ENCODE measurements at places on chromosomes 5 and 9.

DNA sequence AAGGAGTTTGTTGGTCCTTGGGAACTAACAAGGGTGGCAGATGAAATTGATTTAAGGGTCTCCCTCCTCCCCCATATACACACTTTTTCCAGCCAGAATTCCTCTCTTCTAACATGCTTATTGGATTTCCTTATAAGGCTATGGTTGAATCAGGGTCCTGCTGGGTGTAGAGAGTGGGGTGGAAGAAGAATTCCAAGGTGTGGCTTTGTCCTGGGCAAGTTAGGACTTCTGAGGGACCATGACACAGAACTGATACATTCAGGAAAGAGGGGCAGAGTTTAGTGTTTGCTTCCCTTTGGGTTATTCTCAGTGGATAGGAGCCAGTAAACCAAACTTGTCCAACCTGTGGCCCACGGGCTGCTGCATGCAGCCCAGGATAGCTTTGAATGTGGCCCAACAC lies 116.5 kb downstream of the SNX18 start:
- no peak for DNase-seq

- DNase-seq: peak; percentile 78
These were observed 425 bp downstream of the PTPA start for GRCh38 chr9:129111528-129112151.

- peak; percentile 50 for DNase-seq
These were observed 1.1 kb downstream of the ELOVL7 start for GRCh38 chr5:60842871-60843385.

GRCh38 chr9:124500796-124501611 lies 6.2 kb downstream of the NR5A1 start:
- DNase-seq: no peak

DNA sequence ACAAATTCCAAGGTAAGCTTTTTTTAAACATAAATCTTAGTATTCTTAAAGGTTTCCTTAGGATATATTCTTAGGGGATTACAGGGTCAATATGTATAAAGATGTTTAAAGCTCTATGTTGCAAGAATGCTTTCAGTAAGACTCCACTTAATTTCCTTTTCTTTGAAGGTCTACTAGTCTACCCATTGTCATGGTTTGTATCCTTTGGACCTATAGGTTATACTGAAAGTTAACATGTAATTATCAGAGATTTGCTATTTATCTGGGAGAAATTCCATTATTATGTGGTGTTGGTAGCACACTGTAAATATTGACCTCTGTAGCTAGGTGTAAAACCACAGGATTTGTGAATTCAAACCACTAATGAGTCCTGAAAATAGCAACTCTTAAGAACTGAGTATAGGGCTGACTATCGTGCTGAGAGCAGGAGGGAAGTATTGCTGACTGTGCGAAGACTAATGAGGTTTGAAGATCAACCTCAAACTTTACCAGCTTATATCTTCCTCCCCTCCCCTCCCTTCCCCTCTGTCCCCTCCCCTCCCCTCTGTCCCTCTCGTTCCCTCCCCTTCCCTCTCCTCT lies 85.6 kb downstream of the GADD45G start:
- no peak for DNase-seq

DNA sequence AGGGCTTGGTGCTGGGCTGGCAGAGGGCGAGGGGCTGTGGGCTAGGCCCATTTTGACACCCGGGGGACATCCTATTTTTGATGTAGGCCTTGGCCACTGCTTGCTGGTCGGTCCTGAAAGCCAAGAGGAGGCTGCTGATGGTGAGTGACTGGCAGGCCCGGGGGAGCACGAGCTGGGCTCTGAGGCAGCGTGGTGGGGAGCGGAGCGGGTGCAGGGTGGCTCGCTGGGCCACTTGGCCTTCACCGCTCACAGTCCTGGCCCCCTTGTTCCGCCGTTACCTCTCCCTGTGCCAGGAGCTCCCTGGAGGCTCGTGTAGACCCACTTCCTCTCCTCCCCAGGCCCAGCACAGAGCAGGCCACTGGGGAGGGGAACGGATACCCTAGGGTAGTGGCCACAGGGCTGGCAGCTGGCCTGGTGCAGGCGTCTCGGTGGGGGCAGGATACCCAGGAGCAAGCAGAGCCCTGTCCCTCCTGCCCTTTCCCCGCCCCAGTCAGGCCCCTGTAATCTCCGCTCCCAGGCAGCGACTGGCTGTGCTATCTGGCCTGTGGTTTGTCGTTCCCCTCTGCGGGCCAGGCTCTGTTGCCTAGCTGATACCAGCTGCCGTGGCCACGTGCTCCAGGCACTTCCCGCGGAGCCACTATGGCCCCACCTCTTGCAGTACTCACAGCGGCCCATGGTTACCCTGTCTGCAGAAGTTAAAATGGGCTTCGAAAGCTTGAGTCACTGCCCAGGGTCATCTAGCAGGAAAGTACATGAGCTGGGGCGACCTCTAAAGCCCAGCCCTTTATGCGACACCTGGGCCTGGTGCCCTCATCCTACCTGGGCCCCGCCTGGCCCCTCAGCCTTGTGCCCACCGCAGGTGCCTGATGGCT lies 11.7 kb upstream of the DOLPP1 start:
- peak; percentile 86 for DNase-seq

DNA sequence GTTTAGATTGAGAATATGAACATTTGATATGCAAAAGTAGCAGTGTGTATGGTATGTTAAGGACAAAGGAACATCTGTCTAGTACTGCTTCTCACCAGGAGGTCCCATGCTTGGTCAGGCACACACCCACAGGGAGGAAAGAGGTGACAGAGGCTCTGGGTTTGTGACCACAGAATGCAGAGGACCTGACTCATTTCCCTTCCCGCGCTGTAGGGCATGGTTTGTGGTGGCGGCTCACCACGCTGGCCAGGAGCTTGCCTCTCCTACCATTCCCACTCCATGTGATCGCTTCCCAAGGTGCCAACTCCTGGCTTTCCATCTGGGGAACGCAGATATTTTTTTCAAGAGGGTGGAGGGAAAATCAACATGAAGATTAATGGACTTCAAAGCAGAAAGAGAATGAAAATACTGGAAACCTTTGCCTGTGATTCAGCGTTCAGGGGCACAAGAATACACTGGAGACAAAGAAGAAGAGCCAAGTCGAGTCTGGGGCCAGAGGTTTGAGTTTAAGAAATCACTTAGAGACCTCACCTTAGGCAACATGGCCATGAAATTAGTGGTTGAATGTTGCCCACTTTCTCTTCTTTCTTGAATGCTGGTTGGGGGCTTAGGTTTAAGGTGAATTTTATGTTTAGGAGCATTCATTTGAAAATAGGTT lies 477.8 kb downstream of the CCDC171 start:
- DNase-seq: peak; percentile 67

Measured in activated CD4-positive, alpha-beta T cell treated with anti-CD3 and anti-CD28 coated beads, Interleukin-2, amount 10 ng/mL, durations not matched to agents 24 days and 14 days (primary cell).